ENCODE measurements at places on chromosomes 16 and 17.
A peak's percentile ranks its signal among the peaks of the same experiment; 100 is the strongest.

DNA sequence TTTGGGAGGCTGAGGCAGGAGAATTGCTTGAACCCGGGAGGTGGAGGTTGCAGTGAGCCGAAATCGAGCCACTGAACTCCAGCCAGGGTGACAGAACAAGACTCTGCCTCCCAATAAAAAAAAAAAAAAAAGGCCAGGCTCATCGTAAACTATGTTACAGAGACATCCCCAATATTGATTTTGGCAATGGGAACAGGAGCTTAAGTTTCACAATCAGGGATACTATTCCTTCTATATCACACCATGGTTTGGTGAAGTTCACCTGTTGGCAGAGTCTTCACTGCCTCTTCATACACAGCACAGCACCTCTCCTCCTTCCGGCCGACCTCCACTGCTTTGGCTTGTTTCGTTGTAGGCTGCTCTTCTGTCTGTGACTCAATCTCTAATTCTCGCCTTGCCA lies 21.2 kb downstream of the UTP6 start:
- H3K4me1 ChIP-seq: peaks cover 6% of the 10 kb centered on the region
- peak overlapping the region; percentile 27 for H3K27ac ChIP-seq
- H3K4me3 ChIP-seq: no peak overlapping the region
- DNase-seq: no peak

DNA sequence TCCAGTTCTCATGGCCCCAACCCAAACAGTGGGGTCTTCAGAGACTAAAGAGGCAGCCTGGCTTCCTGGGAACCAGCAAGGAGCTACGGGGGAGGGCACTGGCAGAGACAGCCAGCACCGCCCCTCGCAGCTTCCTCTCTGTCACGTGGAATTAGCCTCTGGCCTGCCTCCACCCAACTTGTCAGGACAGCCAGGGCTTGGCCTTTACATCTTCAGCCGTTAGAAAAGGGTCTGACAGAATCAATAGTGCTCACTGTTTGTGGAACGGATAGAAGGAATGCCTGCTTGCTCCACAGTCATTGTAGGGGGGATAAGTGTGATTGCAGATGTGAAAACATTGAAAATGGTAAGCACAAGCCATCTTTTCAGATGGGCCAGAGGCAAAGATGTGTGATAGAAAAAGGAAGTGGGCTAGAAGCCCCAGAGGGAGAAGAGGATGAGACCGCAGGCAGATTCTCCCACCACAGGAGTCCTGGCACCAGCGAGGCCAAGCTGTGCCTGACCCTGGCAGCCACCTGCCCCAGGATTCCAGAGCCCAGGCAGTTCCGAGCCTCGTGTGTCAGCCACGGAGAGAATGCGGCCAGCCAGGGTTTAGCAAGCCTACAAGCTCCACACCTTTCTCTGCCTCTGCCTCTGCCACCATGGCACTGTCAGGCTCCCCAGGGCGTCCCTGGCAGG lies 18.6 kb downstream of the GRIN2C start:
- H3K4me3 ChIP-seq: peak overlapping the region; percentile 58
- H3K27me3 ChIP-seq: peaks cover 35% of the 10 kb centered on the region

- DNase-seq: no peak
- H3K27ac ChIP-seq: no peak overlapping the region
- H3K4me1 ChIP-seq: peaks cover 5% of the 10 kb centered on the region
- H3K27me3 ChIP-seq: peaks cover 14% of the 10 kb centered on the region
- no peaks in the 10 kb centered on the region for H3K36me3 ChIP-seq
These were observed 46.5 kb downstream of the MAPT start for GRCh38 chr17:45940826-45941225.

GRCh38 chr17:71402661-71403141 lies 718.1 kb upstream of the SOX9 start:
- peaks cover 8% of the 10 kb centered on the region for H3K4me1 ChIP-seq
- no peak for DNase-seq
- H3K4me3 ChIP-seq: no peak overlapping the region
- no peaks in the 10 kb centered on the region for H3K27me3 ChIP-seq

- H3K27me3 ChIP-seq: no peaks in the 10 kb centered on the region
- peaks cover 25% of the 10 kb centered on the region for H3K36me3 ChIP-seq
- H3K4me3 ChIP-seq: no peak overlapping the region
- no peak overlapping the region for H3K27ac ChIP-seq
- no peaks in the 10 kb centered on the region for H3K4me1 ChIP-seq
These were observed 262.2 kb upstream of the PMFBP1 start for GRCh38 chr16:72434159-72434558.

- H3K4me1 ChIP-seq: peaks cover 10% of the 10 kb centered on the region
- H3K27ac ChIP-seq: no peak overlapping the region
- no peaks in the 10 kb centered on the region for H3K27me3 ChIP-seq
- H3K4me3 ChIP-seq: no peak overlapping the region
- H3K36me3 ChIP-seq: no peaks in the 10 kb centered on the region
- DNase-seq: no peak
These were observed 290.4 kb downstream of the TOX3 start for GRCh38 chr16:52256310-52257078.

DNA sequence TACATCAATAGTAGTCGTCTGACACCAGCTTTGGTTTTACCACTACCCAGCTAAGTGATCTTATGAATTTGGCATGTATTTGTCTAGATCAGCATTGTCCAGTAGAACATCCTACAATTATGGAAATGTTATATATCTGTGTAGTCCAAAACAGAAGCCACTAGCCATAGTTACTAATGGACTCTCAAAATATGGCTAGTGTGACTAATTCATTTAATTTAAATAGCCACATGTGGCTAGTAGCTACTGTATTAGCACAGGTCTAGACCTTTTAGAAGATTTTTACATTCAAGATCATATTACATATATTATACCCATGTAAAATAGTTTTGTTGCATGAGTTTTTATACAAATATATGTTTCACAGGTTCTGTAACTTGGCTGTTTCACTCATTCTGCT lies 27.0 kb upstream of the NFAT5 start:
- H3K36me3 ChIP-seq: no peaks in the 10 kb centered on the region
- H3K4me1 ChIP-seq: no peaks in the 10 kb centered on the region
- no peak overlapping the region for H3K4me3 ChIP-seq
- no peak for DNase-seq
- no peak overlapping the region for H3K27ac ChIP-seq
- no peaks in the 10 kb centered on the region for H3K27me3 ChIP-seq

DNA sequence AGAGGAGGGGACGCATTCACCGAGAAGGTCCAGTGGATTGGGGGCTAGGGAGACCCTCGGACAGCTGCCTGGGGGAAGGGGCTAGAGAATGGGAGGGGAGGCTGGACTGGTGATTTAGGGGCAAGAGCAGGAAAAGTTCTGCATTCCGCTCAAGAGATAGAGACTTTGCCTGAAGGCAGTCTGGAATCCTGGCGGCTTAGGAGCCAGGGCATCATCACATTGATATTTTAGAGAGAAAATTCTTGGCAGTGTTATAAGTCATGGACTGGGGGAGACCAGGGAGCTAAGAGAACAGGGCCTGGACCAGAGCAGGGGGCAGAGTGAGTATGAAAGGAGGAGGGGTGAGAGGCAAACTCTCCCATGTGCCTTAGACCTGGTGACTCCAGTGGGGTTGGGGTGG lies 35.8 kb downstream of the MSI2 start:
- H3K4me3 ChIP-seq: peak overlapping the region; percentile 21
- no peak for DNase-seq
- peaks cover 5% of the 10 kb centered on the region for H3K36me3 ChIP-seq
- no peaks in the 10 kb centered on the region for H3K27me3 ChIP-seq

GRCh38 chr16:86525696-86526095 lies 15.4 kb downstream of the FOXF1 start:
- no peak for DNase-seq
- H3K36me3 ChIP-seq: no peaks in the 10 kb centered on the region
- no peak overlapping the region for H3K27ac ChIP-seq

DNA sequence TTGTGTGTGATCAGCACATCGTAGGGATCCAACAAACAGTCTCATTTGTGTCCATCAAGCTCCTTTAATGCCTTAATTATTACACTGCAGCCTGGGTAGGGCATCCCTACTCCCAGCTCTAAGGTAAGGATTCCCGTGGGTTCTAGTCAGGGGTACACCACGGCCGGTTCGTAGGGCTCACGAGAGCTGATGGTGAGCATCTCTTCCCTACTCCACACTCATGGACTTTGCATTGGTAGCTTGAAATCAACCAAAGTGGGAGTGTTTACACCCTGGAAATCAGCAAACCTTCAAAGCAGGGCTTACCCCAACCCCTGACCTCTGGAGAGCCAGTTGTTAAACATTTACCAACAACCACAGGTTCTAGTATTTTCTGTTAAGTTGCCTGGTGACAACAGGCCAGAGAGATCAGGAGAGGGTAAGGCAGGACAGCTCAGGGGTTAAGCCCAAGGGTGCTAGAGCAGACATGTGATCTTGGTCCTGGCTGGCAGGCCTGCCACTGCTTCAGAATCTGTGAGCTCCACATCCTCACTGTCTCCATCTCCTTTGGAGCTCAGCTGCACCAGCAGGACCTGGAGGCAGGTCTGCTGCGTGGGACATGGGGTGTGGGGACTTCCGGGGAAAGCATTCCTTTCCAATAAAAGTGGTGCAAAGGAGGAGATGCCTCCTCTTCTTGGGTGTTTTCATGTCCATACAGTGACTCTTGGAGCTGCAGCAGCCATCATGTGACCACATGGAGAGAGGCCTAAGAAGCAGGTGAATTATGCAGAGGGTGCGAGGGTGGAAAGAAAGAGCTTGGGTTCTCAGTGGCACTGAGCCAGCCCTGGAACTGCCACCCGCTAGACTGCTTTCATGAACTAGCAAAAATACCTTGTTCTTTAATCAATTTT lies 36.1 kb upstream of the ZCCHC14 start:
- no peak overlapping the region for H3K27ac ChIP-seq
- peaks cover 3% of the 10 kb centered on the region for H3K36me3 ChIP-seq
- H3K4me1 ChIP-seq: no peaks in the 10 kb centered on the region
- DNase-seq: no peak

- no peak overlapping the region for H3K27ac ChIP-seq
- H3K36me3 ChIP-seq: no peaks in the 10 kb centered on the region
- no peak for DNase-seq
- H3K4me3 ChIP-seq: no peak overlapping the region
- no peaks in the 10 kb centered on the region for H3K4me1 ChIP-seq
These were observed 35.7 kb upstream of the C16orf78 start for GRCh38 chr16:49337814-49338350.

- H3K4me3 ChIP-seq: no peak overlapping the region
- H3K4me1 ChIP-seq: peaks cover 6% of the 10 kb centered on the region
- DNase-seq: no peak
These were observed 30.2 kb upstream of the NAT9 start for GRCh38 chr17:74806334-74806733.

DNA sequence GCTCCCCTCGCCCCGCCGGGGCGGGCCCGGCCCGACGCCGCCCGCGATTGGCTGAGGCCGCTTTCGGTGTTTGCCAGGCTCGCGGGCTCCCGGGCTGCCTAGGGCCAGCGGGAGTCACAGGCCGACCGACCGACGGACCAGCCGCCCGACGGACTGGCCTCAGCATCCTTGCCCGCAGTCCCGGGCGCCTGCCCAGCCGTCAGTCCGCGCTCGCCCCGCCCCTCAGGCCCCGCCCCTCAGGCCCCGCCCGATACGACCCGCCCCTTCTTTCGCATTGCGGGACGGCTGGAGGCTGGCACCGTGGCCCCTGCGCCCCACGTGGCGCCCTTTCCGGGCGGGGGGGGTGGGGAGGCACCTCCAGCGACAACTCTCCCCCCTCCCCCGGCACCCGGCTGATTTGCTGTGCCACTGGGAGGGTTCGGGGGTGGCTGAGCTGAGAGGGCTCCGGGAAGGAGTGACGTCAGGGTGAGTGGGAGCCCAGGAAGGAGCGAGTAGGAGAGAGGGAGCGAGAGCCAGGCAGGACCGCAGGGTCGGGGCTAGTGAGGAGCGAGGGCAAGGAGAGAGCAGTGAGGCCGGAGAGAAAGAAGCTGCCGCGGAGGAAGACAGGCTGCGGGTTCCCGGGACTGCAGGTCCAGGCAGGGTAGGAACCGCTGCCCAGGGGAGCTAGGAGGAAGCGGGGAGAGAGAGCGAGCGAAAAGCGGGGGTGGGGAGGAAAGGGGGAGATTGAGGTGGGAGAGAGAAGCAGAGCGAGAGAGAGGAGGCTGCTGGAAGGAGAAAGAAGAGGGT lies at the start of gene ASPHD1:
Gene ASPHD1, plus strand, starts transcription at position 387 of the 786 bp plus-strand sequence. CDS start 484 bp downstream, outside the sequence.
- H3K27me3 ChIP-seq: peaks cover 49% of the 10 kb centered on the region
- DNase-seq: peak; percentile 49
- no peak within 1 kb of the TSS for H3K27ac ChIP-seq
- H3K4me1 ChIP-seq: peaks cover 16% of the 10 kb centered on the region
- peak within 1 kb of the TSS; percentile 78 for H3K4me3 ChIP-seq
- no peaks in the 10 kb centered on the region for H3K36me3 ChIP-seq

DNA sequence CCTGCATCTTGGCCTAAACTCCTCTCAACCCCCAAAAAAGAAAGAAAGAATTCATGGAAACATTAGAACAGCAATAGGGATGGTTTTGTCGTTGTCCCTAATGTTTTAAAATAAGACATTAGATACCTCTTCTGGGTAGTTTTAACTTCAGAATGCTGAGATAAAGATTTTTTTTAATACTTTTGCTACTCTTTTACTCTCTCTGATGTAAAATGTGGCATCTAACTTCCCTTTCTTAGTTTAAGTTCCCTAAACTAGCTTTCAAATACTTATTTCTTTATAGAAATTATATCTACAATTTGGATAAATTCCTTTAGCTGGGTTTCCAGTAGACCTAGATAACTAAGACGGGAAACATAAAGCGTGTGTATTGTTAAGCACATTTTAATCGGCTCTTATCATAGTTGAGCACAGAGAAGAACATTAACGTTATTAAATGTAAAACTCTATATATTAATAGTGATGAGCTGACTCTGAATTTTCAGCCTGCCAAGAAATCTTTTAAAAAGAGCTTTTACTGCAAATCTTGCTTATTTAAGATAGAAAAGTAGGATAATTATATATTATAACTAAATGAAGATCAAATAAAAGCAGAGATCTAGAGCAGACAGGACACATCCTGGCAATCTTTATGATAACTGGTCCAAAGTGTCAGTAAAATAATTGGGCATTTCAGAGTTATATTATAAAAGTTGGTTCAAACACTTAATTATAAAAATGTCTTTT lies 183.2 kb downstream of the CYB561 start:
- H3K4me1 ChIP-seq: peaks cover 4% of the 10 kb centered on the region
- H3K4me3 ChIP-seq: no peak overlapping the region
- H3K36me3 ChIP-seq: peaks cover 5% of the 10 kb centered on the region
- DNase-seq: no peak

DNA sequence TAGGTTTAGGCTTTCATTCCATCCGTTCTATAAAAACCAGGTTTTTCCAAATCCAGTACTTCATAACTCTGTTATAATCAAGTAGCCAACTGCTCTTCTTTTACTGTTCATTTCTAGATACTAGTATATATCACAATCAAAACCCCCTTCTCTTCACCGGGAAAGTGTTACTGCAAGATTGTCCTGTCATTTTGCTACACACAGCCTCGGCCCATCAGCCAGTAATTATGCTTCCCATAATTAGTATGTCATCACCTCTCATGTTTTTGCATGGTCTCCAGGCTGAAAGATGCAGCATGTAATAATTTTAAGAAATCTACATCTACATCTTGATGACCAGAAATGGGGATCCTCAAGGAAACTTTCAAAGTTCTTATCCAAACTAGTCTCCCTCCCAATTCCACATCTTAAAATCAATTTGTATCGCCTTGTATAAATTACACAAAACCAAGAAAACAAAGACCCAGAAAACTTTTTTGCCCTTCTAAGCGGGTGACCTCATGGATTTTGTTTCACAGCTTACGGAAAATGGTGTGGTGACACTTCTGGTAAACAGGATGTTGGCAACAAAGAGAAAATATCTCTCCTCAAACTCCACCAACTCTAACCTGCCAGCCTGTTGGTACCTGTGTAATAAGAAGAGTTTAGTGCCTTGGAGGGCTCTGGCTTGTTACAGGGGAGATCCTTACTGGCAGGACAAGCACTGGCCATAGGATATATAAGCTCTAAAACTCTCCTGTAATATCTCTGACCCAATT lies 9.3 kb downstream of the TACO1 start:
- DNase-seq: no peak
- no peak overlapping the region for H3K27ac ChIP-seq
- H3K4me1 ChIP-seq: no peaks in the 10 kb centered on the region
- H3K36me3 ChIP-seq: peaks cover 4% of the 10 kb centered on the region
- H3K27me3 ChIP-seq: no peaks in the 10 kb centered on the region
